ENCODE measurements at places on chromosomes 12 and 14.

- no peak for DNase-seq
Observed at GRCh38 chr14:49566714-49567113, 19.5 kb downstream of the RPS29 start.

- DNase-seq: no peak
Observed at GRCh38 chr12:26422839-26423398, 227.5 kb downstream of the SSPN start.

DNA sequence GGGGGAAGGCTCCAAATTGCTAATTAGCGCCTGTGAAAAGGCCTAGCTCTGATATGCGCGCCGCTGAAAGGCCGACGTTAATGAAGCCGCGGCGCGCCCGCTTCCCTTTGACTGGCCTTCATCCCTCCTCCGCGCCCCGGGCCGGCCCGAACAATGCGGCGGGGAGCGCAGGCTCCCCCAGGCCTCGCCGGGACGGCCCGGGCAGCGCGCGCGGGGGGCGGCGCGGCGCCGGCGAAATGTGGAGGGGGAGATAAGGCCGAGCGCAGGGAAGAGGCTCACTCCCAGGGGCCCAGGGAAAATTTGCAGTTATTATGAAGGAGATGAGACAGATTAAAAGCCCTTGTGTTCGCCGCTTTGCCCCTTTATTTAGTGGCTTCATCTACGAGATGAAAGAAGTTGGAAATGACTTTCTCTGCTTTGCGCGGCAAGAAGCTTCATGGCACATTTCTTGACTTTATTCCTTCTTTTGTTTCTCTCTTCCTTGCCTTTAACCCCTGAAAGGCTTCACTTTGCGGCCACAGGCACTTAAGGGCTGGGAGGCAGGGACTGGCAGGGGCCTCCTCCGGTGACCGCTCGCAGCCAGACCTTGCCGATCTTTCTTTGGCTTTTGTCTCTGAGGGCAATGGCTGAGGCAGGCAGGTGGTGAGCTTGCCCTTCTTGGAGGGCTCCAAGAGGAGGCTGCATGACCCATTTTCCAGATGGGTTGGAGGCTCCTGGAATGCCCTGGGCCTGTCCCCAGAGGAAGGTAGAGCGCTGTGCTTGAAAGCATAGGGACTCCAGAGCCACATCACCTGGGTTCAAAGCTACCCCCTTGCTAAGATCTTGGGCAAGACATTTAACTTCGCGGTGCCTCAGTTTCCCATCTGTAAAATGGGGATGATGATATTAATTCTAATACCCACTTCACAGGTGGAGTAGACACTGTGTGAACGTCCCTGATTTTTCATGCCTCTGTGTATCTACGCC is 12.7 kb upstream of the GPATCH2L start:
- DNase-seq: no peak

- DNase-seq: no peak
Observed at GRCh38 chr14:39122330-39123138, 8.4 kb downstream of the GEMIN2 start.

DNA sequence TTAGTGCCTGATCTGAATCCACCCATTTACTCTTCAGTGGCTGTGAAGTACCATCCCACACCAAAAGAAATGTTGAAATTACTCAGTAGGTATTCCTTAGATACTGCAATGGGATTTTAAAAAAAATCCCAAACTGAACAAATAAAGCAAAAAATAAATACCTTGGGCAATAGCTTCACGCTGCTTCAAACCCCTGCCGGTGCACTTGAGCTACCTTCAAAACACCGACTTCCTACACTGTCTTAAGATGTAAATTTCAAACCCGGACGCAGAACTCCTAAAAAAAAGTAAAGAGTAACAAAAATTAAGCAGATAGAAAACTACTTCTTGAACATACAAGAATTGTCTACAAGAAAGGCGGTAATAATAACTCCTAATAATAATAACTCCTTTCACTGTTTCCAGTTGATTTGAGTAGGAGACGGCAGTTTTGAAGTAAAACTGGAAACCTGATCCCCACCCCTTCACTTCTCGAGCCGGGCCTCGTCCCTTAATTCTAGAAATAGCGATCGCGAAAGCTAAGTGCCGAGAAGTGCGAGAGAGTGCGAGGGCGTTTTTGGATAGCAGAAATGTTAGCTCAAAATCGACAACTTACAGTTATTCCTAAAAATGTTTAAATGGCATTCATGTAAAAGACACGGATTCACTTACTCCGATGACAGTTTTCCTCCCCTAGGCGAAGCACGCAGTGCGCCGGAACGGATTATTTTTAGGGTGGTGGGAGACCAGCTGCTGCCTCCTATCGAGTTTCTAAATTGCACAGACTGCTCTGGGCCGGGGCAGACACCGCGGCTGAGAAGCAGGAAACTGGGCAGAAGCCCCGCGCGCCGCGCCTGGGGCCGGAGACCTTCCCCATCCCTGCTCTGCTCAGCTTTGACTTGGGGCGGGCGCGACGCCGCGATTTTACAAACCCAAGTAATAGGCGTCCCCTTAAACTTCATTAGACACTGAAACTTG is at the start of gene ABCC9:
Gene ABCC9, minus strand, starts transcription at position 878 of the 957 bp plus-strand sequence. CDS start 4,752 bp downstream, outside the sequence.
- no peak for DNase-seq

- DNase-seq: no peak
Observed at GRCh38 chr14:101188571-101188915, 285.0 kb upstream of the RTL1 start.

Measured in LNCaP clone FGC (cell line).